ENCODE measurements at places on chromosomes 5 and 9.

GRCh38 chr5:134141331-134142050, 27.0 kb downstream of the TCF7 start:
- DNase-seq, result no peak

- DNase-seq, result no peak
Measured at GRCh38 chr5:140152022-140152999, 22.7 kb upstream of the CYSTM1 start.

GRCh38 chr9:33081128-33081851, 4.8 kb upstream of the SMU1 start:
- DNase-seq, result peak; percentile 98

DNA sequence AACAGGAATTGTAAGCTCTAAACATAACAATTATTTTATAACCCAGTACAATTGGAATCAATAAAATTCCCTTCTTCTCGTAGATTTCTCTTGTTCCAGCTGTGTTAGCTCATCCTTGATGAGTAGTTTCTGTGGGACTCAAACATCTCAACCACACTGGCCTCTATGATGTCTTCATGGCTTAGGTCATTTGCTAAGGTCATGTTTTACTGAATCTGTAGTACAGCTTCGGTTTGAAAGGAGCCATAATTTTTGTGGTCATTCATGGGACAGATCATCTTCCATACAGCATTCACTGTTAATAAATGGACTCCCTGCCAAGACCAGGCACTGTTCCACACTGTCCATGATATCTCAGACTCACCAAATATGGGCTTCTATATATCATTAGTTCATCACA, 369.0 kb upstream of the RFX3 start:
- no peak for DNase-seq

- DNase-seq, result no peak
Measured at GRCh38 chr5:14218897-14219573, 75.9 kb downstream of the TRIO start.

GRCh38 chr5:147098233-147098790, 136.5 kb upstream of the STK32A start:
- peak; percentile 40 for DNase-seq

- no peak for DNase-seq
Measured at GRCh38 chr9:113964495-113965170, 88.5 kb downstream of the ZNF618 start.

Measured in NB4 (cell line).